Body of pancreas (tissue), 4 donors: ENCODE measurements at places on chromosomes 11 and 22.

DNA sequence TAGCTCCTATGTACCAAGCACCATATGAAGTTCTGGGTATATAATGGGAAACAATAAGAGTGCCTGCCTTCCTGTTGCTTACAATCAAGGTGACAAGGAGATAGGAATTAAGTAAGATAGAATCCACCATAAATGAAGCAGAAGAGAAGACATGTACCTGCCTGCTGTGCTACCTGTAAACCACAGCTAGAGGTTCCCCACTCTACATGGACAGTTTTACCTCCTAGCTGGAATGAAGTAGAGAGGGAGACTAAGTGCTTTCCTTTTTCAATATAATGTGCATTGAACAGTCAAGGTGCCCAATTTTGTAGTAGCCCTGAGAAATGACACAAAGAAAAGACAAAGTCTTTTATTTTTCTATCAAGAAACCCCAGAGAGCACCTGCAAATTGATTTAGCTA lies 984.6 kb downstream of the DLG2 start:
- no peak overlapping the region for H3K27ac ChIP-seq
- no peaks in the 10 kb centered on the region for H3K27me3 ChIP-seq
- peaks cover 17% of the 10 kb centered on the region for H3K4me1 ChIP-seq
- H3K4me3 ChIP-seq: no peak overlapping the region
- no peak for DNase-seq
- no peaks in the 10 kb centered on the region for H3K36me3 ChIP-seq

DNA sequence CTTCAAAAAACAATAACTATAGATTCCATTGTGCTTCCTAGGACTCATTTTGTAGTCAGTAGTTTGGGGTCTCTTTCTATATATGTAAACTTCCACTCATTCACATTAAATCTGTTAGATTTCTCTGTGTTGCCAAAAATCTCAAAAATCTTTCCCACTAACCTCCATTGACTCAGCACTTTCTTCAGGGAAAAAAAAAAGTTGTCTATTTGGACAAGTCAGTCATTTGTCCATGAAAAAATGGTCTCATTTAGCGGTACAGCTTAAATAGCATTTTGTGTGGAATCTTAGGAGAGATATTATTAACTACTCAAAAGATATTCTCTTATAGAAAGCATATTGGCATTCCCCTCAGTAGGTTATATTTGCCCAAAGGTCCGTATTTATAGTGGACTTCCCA lies 81.9 kb downstream of the PPP2R1B start:
- peaks cover 3% of the 10 kb centered on the region for H3K36me3 ChIP-seq
- DNase-seq: no peak
- H3K4me1 ChIP-seq: no peaks in the 10 kb centered on the region
- no peak overlapping the region for H3K27ac ChIP-seq
- no peaks in the 10 kb centered on the region for H3K27me3 ChIP-seq

DNA sequence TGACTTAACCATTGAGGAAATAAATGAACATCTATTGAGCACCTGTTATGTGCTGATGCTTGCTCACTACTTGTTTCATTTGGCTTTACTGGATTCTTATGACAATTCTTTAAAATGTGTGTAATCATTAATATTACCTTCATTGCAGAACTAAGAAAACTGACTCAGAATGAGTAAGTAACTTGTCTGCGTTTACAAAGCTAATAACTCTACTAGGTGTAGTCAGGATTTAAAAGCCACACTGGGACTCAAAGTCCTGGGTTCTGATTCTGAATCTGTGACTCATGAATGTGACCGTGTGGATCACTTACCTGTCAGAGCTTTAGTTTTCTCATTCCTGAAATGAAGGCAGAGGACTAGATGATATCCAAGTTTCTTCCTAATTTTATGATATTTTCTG lies 23.4 kb upstream of the KIRREL3 start:
- H3K36me3 ChIP-seq: no peaks in the 10 kb centered on the region
- no peak for DNase-seq
- H3K27me3 ChIP-seq: no peaks in the 10 kb centered on the region
- peaks cover 4% of the 10 kb centered on the region for H3K4me1 ChIP-seq
- H3K27ac ChIP-seq: no peak overlapping the region

DNA sequence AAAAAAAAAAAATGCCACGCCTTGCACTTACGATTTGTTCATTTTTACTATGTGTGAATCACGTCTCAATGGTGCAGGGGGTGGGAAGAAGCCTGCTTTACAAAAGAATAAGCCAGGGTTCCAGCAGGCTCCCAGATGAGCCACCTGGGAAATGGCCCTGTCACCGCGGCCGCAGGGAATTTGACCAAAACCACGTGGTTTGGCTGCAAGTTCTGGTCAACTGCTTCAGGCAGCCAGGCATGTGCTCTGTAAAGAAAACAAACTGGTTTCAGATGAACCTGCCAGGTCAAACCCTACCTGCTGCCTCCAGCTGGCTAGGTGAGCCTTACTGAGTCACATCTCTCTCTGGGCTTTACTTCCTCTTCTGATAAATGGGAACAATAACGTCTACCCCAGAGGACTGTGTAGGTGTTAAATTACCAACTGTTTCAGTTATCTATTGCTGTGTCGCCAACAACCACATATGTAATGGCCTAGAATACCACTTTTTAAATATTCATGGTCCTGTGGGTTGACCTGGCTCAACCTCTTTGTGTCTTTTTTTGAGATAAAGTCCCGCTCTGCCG lies 30.5 kb upstream of the GCAT start:
- peak; percentile 92 for DNase-seq
- no peak overlapping the region for H3K4me3 ChIP-seq
- H3K4me1 ChIP-seq: peaks cover 15% of the 10 kb centered on the region
- H3K27me3 ChIP-seq: no peaks in the 10 kb centered on the region
- no peaks in the 10 kb centered on the region for H3K36me3 ChIP-seq

GRCh38 chr11:75574698-75575602 lies 12.9 kb downstream of the SERPINH1 start:
- H3K27ac ChIP-seq: no peak overlapping the region
- DNase-seq: no peak
- H3K27me3 ChIP-seq: no peaks in the 10 kb centered on the region
- no peaks in the 10 kb centered on the region for H3K4me1 ChIP-seq
- peaks cover 9% of the 10 kb centered on the region for H3K36me3 ChIP-seq

DNA sequence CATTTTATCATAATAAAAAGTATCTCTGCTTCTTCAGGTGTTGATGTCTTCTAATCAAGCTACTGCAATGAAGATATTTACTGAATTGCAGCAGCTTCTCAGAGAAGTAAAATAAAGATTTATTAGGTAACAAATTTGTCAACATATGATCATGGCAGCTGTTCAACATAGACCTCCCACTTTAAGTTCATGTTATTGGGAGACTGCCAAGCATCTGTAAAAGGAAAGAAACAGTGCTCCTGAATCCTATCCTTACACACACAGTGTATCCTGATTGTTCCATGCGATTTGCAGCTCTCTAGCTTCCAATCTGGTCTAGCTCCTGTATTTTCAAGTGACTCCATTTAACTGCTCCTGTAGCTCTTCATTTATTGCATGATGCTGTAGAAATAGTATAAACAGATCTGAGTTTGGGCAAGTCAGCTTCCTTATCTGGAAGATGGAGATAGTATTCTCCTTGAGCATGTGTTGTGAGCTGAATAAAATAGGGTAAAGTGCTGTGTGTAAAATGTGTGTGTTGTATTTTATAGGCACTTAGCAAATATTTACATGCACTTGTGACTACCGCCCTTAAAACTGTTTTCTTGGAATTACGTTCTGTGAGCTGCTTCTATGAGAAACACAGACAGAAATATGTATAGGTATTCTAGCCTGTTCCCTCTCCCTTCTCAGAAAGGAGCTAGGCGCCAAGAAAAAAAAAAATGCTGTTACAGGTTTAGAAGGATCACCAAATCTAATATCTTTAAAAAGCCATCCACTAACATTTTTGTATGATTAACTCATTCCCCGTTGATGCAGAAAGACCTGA lies 290.6 kb downstream of the JRKL start:
- H3K4me1 ChIP-seq: no peaks in the 10 kb centered on the region
- no peaks in the 10 kb centered on the region for H3K27me3 ChIP-seq

DNA sequence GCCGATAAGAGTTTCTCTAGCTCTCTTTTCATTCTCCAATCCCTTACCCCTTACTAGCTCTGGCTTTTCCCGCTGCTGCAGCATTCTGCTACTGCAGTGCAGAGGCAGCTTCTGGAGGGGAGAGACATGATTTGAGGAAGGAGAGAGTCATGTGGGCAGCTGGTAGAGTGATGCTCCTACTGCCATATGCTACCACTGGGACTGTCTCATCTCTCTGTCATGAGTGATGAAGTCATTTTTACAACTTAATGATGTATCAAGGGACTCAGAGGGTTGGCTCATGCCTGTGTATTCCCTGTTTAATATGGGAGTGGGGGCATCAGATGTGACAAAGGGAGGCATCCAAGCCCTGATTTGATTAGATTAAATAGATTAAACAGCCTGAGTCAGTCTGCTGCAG lies 11.3 kb downstream of the SLC17A6 start:
- H3K27me3 ChIP-seq: no peaks in the 10 kb centered on the region
- H3K4me3 ChIP-seq: no peak overlapping the region

DNA sequence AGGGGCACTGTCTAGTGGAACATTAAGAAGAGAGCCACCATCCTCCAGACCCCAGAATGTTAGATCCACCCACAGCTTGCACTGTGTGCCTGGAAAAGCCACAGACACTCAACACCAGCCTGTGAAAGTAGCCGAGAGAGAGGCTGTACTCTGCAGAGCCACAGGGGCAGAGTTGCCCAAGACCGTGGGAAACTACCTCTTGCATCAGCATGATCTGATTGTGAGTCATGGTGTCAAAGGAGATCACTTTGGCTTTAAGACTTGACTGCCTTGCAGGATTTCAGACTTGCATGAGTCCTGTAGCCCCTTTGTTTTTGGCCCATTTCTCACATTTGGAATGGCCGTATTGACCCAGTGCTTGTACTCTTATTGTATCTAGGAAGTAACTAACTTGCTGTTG lies 115.9 kb upstream of the CCDC179 start:
- no peak overlapping the region for H3K4me3 ChIP-seq
- peak; percentile 83 for DNase-seq
- H3K27ac ChIP-seq: no peak overlapping the region
- H3K4me1 ChIP-seq: peaks cover 15% of the 10 kb centered on the region

DNA sequence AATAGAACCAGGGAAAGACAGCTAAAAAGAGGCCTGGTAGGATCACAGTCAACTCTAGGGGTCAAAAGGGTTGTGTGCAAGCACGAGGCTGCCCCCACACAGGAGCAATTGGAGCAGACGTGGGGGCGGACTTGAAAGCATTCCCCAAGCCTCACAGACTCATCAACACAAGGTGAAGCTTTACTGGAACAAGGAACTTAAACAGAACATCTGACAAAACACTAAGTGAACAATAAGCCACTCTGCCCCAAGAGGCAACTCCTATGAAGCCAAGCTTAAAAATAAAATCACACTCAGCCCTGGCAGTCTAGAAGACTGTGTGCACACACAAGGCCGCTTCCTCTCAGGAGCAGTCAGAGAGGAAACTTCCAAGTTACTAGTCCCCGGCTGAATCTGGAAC lies 32.2 kb upstream of the TEAD1 start:
- no peaks in the 10 kb centered on the region for H3K4me1 ChIP-seq
- no peak for DNase-seq
- no peaks in the 10 kb centered on the region for H3K36me3 ChIP-seq
- H3K4me3 ChIP-seq: no peak overlapping the region
- no peak overlapping the region for H3K27ac ChIP-seq
- H3K27me3 ChIP-seq: no peaks in the 10 kb centered on the region

- H3K27ac ChIP-seq: no peak overlapping the region
- H3K36me3 ChIP-seq: no peaks in the 10 kb centered on the region
- no peak overlapping the region for H3K4me3 ChIP-seq
- no peak for DNase-seq
- H3K27me3 ChIP-seq: peaks cover 18% of the 10 kb centered on the region
Observed at GRCh38 chr22:20426259-20426615, 11.4 kb downstream of the SCARF2 start.

DNA sequence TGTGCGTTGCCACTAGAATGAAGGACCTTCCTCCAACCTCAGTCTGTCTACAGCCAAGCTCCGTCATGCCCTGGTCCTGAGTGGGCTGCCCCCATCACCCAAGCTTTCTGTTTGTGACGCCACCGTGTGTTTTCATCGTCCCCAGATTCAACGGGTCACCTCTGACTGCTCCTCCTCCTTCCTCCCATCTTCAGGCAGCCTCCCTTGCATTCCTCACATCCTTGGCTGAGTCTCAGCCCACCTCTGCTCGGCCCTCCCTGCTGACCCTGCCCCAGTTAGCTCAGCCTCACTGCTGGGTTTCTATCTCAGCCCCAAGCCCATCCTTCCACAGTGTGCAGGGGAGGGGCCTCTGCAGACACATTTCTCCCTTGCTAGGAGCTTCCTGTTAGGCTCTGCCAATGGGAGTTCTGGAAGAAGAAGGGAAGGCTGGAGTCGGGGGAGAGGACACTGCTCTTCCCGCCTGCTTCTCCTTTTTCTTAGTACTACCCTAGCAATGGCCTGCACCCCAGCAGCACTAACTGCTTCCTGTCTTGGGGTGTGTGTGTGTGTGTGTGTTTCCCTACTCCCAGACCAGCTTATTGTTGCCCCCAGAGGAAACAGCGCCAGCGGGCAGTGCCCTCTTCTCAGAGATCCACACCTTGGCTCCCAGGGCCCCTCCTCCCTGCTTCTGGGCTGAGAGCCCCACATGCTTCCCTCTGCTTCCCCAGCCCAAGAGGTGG lies 5.2 kb downstream of the IFT27 start:
- no peaks in the 10 kb centered on the region for H3K27me3 ChIP-seq
- H3K4me1 ChIP-seq: peaks cover 8% of the 10 kb centered on the region
- H3K4me3 ChIP-seq: no peak overlapping the region
- no peak overlapping the region for H3K27ac ChIP-seq

DNA sequence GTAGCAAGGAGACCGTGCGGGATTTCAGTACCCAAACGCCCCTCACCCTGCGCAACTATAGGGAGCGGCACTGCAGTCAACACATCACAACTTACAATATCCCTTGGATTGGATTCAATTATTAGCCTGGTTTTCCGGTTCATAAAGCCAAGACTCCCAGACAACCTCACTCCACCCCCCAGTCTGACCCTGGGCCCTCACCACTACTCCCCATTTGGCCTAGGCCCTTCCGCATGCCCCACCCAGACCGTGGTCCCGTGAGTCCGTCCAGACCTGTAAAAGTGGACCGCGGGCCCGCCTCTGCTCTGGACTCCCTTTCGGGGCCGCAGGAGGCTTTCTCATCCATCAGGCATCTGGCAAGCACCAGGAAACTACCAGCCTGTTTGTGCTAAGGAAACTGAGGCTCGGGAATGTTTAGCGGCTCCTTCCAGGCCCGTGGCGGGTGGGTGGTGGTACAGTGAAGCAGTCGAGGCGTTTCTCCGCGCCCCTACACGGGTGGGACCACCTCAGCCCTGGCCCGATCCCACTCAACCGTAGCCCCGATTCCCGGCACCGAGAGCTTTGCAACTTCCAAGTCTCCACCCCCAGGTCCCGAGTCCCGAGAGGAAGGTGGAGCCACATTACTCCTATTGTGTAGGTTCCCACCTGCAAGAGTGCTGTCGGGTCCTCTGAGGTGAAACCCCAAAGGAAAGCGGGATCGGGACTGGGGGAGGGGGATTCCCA lies 679 bp upstream of the DPP3 start:
- H3K27ac ChIP-seq: peak overlapping the region; percentile 97
- peaks cover 3% of the 10 kb centered on the region for H3K36me3 ChIP-seq
- peak overlapping the region; percentile 54 for H3K4me3 ChIP-seq

DNA sequence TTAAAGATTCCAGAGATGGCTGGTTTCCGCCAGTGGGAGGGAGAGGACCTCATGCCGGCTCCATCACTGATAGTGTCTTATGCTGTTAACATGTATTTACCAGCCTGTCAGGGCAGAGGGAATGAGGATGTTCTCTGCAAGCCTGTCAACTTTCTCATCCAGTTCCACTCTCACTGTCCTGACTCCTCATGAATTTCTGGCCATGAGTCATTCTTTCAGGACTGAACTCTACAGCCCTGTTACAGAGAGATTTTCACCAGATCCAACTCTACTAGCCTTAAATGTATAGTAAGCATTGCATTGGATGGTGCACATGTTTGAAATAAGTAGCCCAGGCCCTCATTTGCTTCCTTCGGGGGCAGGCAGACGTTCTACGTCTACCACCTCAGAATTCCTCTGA lies 387.7 kb downstream of the TMEM135 start:
- H3K4me3 ChIP-seq: no peak overlapping the region
- H3K27me3 ChIP-seq: no peaks in the 10 kb centered on the region
- no peaks in the 10 kb centered on the region for H3K36me3 ChIP-seq
- no peak overlapping the region for H3K27ac ChIP-seq
